ENCODE measurements at places on chromosomes 5 and 9. TPM values are rescaled to one million over a fixed set of nuclear protein-coding genes. Genes with fewer than 3 reads are reported as not detected.

AFAP1L1 gene
- 8.5 TPM for polyA plus RNA-seq

- peaks cover 6% of the 10 kb centered on the region for H3K4me1 ChIP-seq
- no peaks in the 10 kb centered on the region for H3K27me3 ChIP-seq
- no peaks in the 10 kb centered on the region for H3K36me3 ChIP-seq
- H3K27ac ChIP-seq, result no peak overlapping the region
- no peak for DNase-seq
- H3K4me3 ChIP-seq, result no peak overlapping the region
These were observed 483.6 kb downstream of the GADD45G start for GRCh38 chr9:90088434-90088833.

DNA sequence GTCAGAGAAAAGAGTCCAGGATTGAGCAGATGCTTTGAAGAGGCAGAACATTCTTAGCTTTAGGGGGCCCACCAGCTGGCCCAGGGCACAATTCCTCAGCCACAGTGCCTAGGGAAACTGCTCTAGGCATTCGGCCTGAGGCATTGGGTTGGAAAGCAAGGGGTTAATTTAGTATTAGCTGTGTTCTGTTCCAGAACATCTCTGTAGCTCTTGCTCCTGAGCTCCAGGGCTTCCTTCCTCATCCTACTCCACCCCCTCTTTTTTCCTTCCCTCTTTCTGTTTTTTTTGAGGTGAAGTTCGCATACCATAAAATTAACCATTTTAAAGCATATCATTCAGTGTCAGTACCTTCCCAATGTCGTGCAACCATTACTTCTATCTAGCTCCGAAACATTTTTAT, 74.5 kb upstream of the PANK3 start:
- no peak overlapping the region for H3K4me3 ChIP-seq
- peaks cover 34% of the 10 kb centered on the region for H3K4me1 ChIP-seq
- H3K27me3 ChIP-seq, result no peaks in the 10 kb centered on the region
- H3K36me3 ChIP-seq, result no peaks in the 10 kb centered on the region
- H3K27ac ChIP-seq, result no peak overlapping the region
- DNase-seq, result no peak

LRRTM2 gene
- 0.19 TPM for polyA plus RNA-seq

PSD2 gene
- not detected for polyA plus RNA-seq

DNA sequence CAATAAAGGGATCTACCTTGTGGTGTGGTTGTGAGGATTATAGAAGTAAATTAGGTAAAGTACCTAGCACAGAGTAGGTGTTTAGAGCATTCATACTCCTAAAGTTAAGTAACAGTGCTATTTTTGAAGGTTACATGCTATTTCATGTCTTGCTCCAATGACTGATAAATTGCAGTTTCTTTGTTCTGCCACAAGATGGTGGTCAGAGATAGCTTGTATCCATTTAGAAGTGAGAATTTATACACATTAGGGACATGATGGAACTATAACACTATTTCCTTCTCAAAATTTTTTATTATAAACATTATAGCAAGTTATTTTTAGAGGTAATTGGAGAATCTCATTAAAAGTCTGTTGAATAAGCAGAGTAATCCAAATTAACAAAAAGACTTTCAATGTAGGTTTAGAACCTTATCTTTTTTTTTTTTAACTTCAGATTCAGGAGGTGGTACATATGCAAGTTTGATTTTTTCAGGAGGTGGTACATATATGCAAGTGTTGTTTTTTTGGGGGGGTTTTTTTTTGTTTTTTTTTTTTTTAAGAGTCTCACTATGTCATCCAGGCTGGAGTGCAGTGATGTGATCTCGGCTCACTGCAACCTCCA, 17.1 kb downstream of the MTREX start:
- no peaks in the 10 kb centered on the region for H3K27me3 ChIP-seq
- H3K4me3 ChIP-seq, result no peak overlapping the region
- peaks cover 6% of the 10 kb centered on the region for H3K36me3 ChIP-seq
- no peak overlapping the region for H3K27ac ChIP-seq
- peak; percentile 62 for DNase-seq
- no peaks in the 10 kb centered on the region for H3K4me1 ChIP-seq

DNA sequence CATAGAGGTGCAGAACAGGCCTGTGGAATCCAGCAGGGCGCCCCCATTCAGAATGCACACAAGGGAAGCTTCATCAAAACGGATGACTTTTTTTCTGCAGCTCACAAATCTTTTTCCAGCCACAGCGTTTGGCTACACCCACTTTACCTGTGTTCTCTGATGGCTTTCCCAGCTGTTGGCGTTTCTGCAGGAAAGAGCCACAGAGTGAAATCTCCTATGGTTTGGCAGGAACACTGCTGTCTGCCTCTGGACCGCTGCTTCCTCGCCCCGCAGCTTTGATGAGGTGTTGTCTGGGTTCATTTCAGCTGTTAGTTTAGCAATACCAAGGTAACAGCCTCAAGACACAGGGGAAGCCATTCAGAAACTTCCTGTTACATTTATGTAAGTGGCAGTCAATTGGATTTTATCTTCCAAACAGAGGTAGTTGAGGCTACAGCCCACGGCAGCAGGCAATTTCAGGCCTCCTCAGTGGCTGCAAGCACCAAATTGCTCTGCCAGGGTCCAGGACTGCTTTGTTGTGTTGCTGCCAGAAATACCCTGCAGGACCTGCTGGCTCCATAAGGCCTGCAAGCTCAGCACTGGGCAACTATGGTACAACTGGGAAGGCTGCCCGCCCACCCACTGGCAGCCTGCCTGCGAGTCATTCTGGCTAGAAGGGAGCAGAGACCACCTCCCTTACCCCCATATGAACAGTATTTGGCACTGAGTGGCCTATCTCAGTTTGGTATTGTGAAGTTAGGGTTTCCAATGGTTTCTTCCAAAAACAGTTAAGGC, 96.7 kb downstream of the MVB12B start:
- no peaks in the 10 kb centered on the region for H3K4me1 ChIP-seq
- H3K4me3 ChIP-seq, result no peak overlapping the region
- no peak overlapping the region for H3K27ac ChIP-seq
- H3K36me3 ChIP-seq, result peaks cover 50% of the 10 kb centered on the region
- DNase-seq, result no peak

- H3K36me3 ChIP-seq, result no peaks in the 10 kb centered on the region
- no peaks in the 10 kb centered on the region for H3K27me3 ChIP-seq
- H3K4me3 ChIP-seq, result no peak overlapping the region
- DNase-seq, result no peak
These were observed 246.4 kb downstream of the ACTL7B start for GRCh38 chr9:108609227-108609896.

GRCh38 chr5:110738503-110738811, 350 bp upstream of the SLC25A46 start:
- H3K36me3 ChIP-seq, result no peaks in the 10 kb centered on the region
- DNase-seq, result no peak
- H3K27ac ChIP-seq, result peak overlapping the region; percentile 94

DNA sequence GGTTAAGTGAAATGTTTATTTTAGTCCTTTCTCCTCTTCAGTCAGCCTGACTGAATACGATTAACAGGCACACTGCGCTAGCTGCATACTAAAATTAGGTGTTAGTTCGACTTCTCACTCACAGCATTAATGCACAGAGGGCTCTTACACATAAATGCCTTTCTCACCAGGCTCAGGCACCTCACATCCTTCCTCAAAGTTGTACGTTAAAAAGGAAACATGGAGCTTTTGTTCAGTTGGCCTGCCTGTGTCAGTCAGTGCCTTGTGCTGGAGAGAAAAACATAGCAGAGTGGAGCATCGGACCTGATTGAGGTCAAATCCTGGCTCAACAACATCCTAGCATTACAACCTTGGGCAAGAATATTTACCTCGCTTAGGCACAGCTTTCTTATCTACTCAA, 236.0 kb upstream of the ZNF462 start:
- H3K4me1 ChIP-seq, result no peaks in the 10 kb centered on the region
- no peak overlapping the region for H3K4me3 ChIP-seq
- H3K36me3 ChIP-seq, result no peaks in the 10 kb centered on the region
